Activated CD4-positive, alpha-beta T cell treated with anti-CD3 and anti-CD28 coated beads, Interleukin-2, amount 10 ng/mL, durations not matched to agents 7 days and 5 days (primary cell): ENCODE measurements at places on chromosomes 4 and X.

GRCh38 chr4:88283661-88284438 lies 511 bp downstream of the PPM1K start:
- peak; percentile 72 for DNase-seq

GRCh38 chr4:180041576-180041975 lies 2201.6 kb upstream of the TENM3 start:
- DNase-seq, result no peak

GRCh38 chrX:72572248-72573157 lies at the start of gene HDAC8:
Gene HDAC8 (minus strand): TSS chrX:72572843. CDS start chrX:72572761, 82 bp downstream.
- peak; percentile 67 for DNase-seq

DNA sequence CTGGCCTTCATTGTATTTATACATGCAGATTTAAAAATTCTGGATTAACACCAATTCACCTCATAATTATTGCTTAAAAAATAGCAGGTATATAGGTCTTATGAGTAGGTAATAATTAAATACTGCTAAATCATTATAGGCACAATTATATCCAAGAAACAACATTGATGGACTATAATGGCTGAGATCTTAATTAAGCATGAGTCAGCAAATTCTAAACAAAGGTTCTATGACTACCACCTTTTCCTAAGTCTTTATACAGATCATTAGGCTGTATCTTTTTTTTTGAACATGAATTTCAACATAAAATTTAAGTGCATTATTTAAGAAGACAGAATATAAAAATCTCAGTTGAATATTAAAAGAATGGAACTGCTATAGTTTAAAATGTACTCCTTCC lies 1678.7 kb upstream of the PCDH10 start:
- DNase-seq, result no peak

DNA sequence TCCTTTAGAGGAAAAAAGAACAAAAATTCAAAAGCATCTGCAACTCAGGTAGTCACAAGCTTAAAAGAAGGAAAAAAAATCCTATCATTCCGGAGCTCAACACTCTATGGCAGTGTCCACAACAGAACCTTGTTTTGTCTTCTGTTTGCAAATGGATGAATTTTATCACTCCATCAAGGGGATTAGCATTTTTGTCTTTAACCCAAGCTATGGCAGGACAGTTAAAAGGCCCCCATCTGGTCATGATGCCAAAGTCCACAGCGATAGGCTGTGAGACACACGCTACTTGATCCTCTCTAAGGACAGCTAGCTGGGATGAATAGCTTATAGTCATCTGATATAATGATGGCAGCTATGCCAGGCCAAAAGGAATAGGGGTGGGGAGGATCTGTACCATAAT lies 16.6 kb downstream of the AMER1 start:
- no peak for DNase-seq

DNA sequence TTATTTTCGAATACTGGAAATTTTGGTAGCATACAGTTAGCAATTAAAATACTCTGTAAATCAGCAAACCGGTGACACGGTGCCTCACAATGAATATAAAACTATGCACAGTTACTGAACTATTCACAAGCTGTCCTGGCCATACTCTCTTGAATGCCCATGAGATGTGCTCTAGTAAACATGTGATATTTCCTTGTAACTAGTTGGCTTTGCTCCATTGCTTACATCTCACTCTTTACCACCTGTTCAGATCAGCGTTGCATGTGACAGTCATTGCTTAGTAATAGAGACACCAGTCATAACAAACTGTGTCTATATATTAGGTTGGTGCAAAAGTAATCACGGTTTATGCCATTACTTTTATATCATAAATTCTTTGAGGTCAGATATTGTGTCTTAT lies 897.9 kb upstream of the FTHL17 start:
- no peak for DNase-seq

- no peak for DNase-seq
Observed at GRCh38 chrX:32024072-32024471, 952.2 kb upstream of the FTHL17 start.

DNA sequence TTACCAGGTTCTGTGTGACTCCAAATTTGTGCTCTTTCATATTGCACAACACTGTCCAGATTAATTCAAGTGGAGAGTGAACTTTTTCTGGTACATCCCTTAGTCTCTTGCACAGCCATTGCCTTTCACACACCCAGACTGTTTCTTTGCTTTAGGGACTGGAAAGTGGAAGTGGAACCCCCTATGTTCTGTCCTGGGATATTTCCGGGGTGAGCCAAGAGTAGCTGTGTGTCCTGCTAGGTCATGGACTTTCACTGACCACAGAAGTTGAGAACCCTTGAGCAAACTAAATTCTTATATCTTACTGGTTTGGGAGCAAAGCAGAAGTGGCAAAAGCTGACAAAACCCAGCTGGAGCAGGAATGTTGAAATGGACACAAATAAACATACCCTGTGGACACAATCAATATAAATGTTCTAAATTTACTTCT lies 10.3 kb upstream of the VSIG4 start:
- no peak for DNase-seq

DNA sequence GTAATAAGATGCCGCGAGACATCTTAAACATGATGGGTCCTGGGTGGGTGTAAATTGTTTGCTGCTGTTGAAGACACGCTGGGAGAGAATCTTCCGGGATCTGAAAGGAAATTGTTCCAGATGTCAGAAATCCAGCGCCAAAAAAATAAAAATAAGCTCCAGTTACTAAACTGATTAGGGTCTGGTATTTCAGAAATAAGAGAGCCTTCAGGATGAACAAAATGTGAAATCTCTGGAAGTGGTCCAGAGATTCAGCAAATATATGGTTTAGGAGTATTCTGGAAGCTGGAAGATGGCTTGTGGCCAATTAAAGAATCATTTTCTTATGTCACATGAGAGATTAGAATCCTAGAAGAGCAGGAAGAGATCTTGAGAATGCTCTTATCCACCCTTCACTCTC lies 75.8 kb upstream of the NHS start:
- no peak for DNase-seq

DNA sequence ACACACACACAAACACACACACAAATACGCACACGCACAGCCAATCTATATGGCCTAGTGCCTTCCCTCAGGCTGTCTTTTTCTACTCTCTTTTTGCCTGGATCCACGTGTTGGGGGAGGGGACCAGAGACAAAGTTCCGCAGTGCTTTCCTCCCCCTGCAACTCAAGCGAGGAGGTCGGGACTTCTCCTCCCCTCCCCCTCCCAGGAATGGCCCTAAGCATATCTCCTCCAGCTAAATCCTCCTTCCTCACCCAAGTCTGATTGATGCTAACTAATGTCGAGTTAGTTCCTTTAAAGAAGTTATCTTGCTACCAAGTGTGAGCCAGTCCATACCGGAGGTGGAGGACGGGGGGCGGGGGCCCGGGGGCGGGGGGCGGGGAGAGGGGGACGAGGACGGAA lies 141.2 kb upstream of the ZIC3 start:
- DNase-seq, result no peak

DNA sequence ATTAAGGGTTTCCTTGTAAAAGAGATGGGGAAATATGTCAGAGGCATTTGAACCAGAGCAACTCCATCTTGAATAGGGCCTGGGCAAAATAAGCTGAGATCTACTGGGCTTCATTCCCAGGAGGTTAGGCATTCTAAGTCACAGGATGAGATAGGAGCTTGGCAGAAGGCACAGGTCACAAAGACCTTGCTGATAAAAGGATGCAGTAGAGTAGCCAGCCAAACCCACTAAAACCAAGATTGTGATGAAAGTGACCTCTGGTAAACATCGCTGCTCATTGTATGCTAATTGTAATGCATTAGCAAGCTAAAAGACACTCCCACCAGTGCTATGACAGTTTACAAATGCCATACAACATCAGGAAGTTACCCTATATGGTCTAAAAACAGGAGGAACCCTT lies 1390.3 kb downstream of the RAPGEF2 start:
- no peak for DNase-seq
